Motor neuron (in vitro differentiated cells): ENCODE measurements at places on chromosomes 12 and 14.
A peak's percentile ranks its signal among the peaks of the same experiment; 100 is the strongest.

DNA sequence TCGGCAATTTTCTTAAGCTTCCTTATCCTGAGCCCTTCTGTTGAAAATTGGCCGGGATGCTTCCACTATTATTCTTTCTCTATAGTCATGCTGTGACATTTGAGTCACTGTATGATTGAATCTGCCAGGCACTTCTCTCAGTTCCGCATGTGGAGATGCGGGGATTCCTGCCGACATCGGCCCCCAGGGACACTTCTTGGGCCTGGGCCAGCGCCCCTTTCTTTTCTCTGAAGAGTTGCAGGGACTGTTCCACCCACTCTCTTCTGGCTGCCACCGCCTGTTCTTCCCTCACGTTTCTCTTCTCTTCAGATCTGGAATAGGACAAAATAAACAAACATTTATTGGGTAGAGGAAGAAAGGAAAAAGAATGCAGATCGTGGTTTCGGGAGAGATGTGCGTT, 310.1 kb downstream of the ETNK1 start:
- no peak for ATAC-seq

DNA sequence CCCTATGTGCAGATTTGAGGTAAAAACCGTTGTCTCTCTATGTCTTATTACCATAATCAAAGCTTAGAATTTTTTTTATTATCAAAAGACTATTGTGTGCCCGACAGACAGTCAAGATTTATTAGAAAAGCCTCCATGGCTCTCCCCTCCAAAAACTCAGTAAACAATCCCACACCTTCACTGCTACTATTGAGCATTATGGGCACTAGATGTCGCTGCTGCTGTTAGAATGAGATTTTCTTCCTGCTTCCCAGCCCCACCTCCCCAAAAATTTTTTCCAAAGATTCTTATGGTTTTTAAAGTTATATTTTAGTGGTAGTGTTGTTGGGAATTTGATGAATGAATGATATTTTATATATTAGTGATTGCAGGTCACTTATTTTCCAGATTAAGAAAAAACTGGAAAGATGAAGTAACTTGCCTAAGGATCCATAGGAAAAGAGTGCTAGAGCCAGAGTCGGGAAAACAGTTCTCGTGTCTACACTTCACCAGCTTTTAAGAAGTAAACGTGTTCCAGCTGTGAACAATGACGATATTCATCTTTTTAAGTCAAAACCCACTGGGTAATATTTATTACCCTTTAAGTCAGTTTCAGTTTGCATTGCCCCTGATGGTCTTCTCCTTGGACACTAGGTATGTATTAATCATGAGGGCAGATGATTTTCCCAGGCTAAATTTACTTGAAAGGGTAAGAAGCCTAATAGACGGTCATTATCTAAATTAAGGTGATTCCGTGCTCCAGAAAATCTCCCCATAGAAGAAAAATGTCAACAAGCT, 12.2 kb upstream of the FOXG1 start:
- ATAC-seq, result peak; percentile 75

DNA sequence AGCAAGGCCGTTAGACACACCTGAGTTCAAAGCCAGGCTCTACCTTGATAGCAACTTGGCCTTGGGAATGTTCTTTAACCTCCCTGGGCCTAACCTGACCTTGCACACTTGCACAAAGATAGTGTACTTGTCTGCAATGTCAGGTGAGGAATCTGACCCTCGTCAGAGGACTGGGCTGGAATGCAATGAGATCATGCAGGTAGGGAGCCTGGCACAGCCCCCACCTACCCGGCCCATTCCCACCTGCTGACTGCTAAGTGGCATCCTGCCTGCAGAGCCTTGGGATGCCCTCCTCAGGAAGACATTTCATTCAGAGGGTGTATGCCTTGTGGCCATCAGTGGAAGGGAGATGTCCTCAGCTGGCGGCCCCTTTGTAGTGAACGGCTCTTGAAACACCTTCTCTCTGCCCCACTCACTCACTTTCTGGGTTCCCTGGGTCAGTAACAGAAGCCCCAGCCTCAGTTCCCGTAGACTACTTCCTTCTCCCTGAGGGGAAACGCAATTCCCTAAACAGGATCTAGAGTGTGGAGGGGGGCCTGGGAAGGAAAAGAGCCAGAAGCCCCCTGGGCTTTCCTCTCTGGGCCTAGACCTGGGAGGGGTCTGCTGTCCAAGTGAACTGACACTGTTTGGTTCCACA, 68.0 kb upstream of the DICER1 start:
- ATAC-seq, result no peak

GRCh38 chr14:66509874-66510273, 1.9 kb downstream of the GPHN start:
- ATAC-seq, result no peak

DNA sequence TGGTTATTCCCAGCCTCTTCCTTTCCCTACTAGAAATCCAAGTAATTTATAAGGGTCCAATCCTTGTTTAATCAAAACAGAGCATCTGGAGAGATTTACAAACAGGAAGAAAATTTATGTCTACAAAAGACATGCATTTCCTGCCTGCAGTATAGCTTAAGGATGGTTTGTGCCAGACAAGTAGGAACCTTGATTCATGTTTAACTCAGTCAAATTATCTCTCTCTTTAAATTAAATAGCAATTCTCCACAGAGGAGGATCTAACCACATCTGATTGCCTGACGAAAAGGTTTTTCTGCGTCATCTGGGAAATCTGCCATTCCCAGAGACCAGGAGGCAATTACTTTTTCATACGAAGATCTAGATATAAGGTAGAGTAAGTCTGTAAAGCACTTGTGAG, 105.2 kb downstream of the ZFC3H1 start:
- no peak for ATAC-seq

- no peak for ATAC-seq
Measured at GRCh38 chr14:52312931-52313355, 1.2 kb upstream of the PTGER2 start.

GRCh38 chr12:130809791-130810190, 29.3 kb downstream of the STX2 start:
- ATAC-seq, result no peak

- peak; percentile 87 for ATAC-seq
Measured at GRCh38 chr12:103470664-103471063, 25.1 kb downstream of the C12orf42 start.

DNA sequence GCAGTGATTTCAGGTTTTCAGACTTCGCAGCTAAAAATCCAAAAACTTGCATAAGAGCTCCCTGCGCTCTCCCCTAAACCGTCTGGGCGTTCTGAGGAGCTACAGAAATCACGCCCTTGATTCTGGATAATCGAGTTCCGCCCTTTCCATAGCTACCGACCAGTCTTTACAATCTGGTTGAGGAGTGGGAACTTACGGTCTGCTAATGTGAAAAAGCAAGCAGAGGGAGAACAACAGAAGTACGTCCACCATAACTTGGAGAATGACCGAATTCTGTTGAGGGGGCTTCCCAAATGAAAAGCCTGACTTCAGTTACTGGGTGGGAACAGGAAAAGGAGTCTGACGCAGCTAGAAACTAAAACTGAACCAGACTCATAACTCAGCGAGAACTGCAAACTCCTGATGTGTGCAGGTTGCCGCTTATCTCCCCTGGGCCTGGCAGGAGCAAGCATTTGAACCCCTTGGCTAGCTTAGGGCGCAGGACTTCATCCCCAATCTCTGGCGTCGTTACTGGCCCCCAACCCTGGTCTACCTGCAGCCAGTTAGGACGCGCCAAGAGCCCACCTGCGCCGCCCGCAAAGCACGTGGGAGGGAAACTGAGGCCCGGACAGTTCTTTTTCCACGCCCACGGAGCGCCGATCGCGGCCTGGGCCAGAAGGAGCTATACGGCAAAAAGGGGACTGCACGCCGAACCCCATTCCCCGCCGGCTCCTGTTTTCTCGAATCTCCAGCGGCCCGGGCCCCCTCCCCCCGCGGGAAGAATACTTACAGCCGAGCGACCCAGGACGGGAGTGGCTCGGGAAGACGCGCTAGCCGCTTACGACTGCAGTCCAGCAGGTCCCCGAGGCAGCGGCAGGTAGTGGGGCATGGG, 838 bp downstream of the LRIG3 start:
- peak; percentile 11 for ATAC-seq

DNA sequence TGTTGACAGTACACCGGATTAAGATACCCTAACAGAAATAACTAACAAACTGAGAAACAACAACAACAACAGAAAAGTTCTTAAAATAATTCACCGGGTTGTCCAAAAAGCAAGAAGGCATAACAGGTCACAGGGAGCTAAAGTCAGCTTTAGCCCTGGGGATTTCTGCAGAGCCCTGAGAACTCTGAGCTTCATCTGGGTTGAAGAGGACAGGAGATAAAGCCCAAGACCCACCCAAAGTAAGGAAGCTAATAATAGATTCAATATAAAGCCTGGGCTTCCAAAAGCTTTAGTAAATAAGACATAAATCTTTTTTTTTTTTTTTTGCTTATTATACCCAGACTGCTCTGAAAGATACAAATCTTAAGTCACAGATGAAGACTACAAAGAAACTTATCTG, 44.1 kb upstream of the MTERF2 start:
- no peak for ATAC-seq

DNA sequence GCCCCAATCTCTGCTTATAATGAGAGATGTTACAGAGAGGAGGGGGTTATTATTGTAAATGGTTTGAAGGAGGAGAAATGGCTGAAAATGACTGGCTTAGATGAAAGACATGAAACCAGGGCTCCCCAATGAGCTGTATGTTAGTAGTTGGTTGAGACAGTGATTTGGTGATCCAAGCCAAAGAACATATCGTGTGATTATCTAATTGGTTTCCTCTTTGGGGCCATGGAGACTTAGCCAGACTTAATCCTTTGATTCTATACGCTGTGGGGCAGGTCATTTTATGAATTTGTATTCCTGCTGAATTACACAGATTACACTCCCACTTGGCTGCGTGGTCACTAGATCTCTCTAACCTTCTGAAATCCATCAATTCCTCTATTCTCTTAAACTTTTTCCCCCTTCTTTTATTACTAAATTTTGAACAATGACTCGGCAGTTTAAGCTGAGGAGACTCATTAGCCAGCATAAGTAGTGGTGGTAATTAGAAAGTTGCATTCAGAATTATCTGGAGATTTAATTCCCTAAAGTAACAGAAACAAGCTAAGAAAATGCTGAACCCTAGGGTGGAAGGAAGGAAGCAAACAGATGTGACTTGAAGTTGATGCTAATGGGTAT, 5.3 kb downstream of the TTC8 start:
- no peak for ATAC-seq

GRCh38 chr12:66862356-66862985, 183.6 kb upstream of the GRIP1 start:
- ATAC-seq, result peak; percentile 42

GRCh38 chr12:84912198-84913128, at the start of gene SLC6A15:
SLC6A15 (minus strand) TSS chr12:84912799; CDS start chr12:84892120, 20,679 bp downstream.
- peak; percentile 85 for ATAC-seq
